ENCODE measurements at places on chromosomes 5 and 9.
A peak's percentile ranks its signal among the peaks of the same experiment; 100 is the strongest.

DNA sequence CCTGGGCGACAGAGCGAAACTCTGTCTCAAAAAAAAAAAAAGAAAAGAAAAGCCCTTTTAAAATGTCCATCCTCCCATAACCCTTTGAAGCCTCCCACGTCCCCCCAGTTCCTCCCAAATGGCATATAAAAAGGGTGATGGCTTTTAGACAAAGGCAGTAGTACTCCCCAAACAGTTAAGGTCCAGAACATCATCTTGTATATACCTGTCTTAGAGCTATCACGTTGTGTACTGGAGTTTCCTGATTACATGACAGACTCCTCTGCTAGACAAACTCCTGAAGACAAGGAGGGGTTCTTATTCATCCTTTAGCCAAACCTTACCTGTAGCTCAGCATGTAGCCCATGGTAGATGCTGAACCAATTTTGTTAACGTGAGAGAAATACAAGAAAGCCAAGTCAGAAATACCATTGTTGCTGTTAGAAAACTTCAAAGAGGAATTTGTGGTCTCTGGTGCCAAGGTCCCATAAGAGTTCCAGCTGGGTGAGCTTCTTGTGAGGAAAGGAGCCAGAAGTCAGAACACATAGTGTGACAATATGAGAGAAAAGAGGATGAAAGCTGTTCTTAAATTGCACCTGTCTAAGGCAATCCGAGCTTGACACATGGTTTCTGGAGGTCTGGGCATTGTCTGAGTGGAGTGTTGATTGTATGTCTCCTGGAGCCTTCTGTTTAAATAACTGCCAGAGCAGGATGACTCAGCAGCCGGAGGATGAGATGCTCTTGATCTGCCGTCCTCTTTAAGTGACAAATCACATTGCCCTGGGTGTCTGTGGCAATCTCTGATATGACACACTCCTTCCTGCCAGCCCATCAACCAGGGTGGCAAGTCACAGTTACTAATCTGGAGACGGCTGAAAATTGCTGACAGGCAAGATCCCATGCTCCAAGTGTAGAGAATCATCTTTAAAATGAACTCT, 69.1 kb downstream of the ARRDC3 start:
- DNase-seq, result peak; percentile 94

GRCh38 chr9:133683586-133684120, 47.5 kb downstream of the DBH start:
- peak; percentile 2 for DNase-seq

GRCh38 chr9:82134010-82134409, 145.4 kb downstream of the SPATA31D1 start:
- DNase-seq, result no peak

GRCh38 chr9:91807643-91808246, 142.3 kb downstream of the ROR2 start:
- DNase-seq, result no peak

GRCh38 chr5:40364441-40364840, 315.3 kb upstream of the PTGER4 start:
- no peak for DNase-seq

- no peak for DNase-seq
Measured at GRCh38 chr5:179268399-179268952, 76.8 kb downstream of the ADAMTS2 start.

DNA sequence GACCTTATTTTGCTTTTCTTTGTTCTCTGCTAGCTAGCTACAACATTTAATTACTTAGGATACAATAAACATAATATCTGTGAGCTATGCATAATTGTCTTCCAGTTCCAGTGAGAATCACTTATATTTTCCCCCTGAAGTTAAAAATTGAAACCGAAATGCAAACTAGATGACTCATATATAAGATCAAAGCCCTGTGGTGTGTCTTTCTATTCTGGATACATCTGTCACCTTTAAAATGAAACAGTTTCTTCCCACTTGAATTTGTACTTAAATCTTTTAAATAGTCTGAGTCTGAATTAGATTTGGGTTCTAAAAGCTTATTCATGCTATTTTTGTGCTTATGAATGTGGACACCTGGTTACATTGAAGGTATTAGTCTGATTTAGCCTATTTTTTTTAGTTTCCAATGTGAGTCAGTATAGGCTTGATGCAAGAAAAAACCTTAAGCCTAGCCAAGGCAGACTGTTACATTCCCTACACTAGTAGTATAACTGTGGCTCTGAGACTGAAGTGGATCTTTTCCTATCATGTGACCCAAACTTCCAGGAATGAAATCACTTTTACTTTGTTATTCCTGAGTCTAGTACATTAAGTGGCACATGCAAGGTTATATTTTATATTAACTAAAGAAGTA, 703.5 kb upstream of the RGMB start:
- peak; percentile 2 for DNase-seq

- DNase-seq, result peak; percentile 25
Measured at GRCh38 chr9:125428902-125429467, 167.4 kb downstream of the GAPVD1 start.

- DNase-seq, result no peak
Measured at GRCh38 chr5:57653636-57654290, 171.2 kb upstream of the ACTBL2 start.

DNA sequence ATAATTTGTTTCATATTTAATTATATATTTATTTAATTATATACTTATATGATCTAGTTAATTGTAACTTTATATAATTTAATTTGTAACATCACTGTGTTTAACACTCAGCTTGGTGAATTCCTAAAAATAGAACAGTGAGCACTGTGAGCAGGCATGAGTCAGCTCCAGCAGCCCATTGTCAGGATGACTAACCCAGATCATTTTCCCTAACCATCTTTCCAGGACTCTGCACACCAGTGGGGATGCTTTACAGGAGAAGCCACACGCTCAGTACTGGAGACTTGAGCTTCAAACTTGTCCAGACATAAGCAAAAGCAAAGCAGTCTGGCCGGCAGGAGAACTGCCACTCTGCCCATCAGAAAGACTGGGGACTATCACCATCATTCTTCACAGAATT, 446.2 kb upstream of the TRPC7 start:
- DNase-seq, result peak; percentile 81

GRCh38 chr9:107710953-107711352, 221.4 kb upstream of the KLF4 start:
- no peak for DNase-seq

DNA sequence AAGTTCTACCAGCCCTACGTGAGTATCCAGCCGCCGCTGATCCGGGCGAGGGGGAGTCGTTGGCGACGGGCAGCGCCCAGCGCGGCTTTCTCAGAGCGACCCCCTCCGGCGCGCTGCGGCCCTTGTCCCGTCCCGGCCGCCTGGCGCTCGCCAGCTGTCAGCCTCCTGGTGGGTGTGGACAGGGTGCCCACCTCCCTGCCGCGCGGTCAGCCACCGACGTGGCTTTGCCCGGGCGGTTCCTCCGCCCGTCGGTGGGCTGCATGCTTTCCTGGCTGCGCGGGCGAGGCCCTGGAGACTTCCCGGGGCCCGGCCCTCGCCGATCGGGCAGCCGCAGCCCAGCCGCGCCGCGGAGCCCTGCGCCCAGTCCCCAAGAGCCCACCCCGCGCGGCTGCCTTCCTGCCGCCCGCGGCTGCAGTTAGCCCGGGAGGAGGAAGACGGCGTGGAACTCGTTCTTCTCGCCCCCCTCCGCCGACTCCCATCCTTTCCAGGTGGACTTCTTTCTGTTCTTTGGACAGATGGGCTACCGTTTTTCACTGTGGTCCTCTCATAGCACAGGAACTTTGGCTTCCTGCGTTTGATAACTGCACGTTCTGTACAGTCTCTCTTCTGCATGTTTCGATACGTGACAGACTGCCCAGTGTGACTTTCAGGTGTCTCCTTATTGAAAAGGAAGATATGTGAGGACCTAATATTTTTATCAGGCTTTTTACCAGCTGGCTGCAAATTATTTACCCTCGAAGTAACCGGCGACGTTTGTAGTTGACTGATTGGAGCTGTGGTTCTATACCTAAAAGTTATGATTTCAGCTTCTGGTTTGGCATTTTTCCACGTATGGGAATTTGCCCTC, 577 bp downstream of the AP3S1 start:
- peak; percentile 44 for DNase-seq

DNA sequence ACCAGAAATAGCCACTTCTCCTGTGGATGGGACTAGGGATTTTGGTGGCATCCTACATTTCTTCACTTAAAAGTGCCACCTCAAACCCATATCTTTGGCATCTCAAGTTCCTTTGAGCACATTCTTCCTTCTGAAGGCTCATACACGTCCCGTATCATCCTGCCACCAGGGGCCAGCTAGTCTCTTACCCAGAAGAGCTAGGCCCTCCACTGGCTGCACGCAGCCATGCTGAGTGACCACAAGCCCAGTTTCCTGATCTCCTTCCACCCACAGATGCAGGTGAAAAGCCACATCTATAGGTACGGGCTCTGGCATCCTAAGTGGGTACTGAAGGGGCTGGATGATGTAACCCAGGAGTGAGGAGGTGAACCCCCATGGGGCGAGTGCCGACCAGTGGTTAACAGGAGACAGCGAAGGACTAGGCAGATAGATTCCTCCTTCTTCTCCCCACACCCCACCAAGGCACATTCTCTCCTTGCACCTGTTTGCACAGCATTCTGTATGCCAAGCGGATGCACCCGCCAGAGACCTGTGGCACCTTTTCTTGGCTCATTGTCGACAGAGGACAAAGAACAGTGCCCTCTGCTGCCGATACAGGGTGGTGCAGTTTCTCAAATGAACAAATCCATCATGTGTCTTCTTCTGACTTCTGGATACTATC, 14.4 kb upstream of the SCGB3A1 start:
- DNase-seq, result peak; percentile 43

GRCh38 chr5:44565902-44566301, 176.7 kb upstream of the FGF10 start:
- no peak for DNase-seq

- DNase-seq, result no peak
Measured at GRCh38 chr5:113507601-113508000, 5.9 kb upstream of the YTHDC2 start.

- DNase-seq, result peak; percentile 33
Measured at GRCh38 chr9:123065196-123065595, 31.7 kb downstream of the GPR21 start.

GRCh38 chr9:134493461-134494272, 147.9 kb upstream of the COL5A1 start:
- DNase-seq, result no peak

DNA sequence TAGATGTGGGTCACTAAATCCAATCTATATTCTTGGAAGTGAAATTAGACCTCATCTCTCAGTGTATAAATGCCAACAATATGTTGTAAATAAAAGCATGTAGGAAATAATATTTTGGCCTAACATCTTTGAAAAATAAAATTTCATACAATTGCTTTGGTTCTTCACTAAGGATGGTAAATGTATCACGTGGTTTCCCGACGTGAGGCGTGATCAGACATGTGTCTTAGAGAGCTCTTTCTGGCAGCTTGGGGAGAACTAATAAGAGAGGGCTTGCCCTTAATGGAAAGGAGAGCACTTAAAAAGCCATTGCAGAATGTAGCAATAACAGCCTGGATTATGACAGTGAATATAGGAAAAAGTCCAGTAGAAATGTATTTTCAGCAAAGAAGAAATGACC, 602.6 kb downstream of the CDH12 start:
- DNase-seq, result no peak

DNA sequence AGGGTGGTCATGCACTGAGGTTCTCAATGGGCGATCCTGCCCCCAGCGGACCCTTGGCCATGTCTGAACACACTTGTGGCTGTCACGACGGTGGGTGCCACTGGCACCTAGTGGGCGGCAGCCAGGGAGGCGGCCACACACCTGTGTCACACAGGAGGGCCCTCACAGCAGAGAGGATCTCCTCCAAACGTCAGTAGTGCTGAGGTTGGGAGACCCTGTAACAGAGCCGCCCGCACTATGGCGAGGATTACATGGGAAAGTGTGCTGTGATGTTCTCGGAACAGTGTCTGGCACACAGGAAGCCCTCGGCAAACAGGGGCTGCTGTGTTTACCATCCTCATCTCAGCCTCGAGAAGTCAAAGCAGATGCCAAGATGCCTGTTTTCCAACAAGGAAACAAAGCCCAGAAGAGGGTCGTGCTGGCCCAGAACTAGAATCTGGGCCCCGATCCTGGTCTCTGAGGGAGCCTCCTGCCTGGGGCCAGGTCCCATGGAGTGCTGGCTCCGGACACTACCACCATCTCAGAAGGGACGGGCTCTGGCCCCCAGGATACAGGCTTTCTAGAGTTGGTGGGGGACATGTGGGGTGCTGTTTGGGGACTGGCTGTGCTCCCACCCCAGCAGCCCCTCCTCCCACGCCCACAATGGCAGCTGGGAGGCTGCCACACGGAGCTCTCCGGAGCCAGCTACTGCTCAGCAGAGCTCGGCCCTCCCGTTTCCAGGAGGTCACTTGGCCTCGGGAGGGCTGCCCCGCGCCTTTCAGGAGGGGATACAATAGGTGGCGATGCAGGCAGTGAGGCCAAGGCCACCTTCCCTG, 48.2 kb downstream of the DBH start:
- no peak for DNase-seq
